ENCODE measurements at places on chromosomes 4 and X.
A peak's percentile ranks its signal among the peaks of the same experiment; 100 is the strongest.

DNA sequence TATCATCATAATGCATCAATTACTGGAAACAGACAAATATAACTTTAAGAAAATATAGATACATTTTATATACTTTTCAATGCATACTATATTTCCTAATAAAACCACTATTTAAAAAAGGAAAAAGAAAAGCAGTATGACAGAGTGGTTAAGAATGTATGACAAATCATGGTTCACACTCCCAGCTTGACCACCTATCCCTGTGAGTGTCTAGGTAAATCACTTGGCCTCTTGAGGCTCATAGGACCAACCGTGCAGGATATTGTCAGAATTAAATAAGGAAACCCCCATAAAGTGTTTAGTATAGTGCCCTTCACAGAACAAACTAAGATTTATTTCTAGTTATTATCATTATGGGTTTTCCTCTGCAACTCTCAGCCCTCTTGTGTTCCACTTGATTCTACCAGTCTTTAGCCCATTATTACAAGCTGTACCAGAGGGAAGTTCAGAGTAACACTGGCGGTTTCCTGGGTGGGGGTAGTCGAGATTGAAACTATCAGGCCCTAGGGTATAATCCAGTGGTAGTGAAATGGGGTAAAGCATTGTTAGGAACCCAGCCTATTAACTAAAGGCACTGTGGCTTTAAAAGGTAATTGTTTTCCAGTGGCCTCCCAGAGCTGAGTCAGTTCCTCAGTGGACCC, 55.5 kb upstream of the PAK3 start:
- no peak for DNase-seq

DNA sequence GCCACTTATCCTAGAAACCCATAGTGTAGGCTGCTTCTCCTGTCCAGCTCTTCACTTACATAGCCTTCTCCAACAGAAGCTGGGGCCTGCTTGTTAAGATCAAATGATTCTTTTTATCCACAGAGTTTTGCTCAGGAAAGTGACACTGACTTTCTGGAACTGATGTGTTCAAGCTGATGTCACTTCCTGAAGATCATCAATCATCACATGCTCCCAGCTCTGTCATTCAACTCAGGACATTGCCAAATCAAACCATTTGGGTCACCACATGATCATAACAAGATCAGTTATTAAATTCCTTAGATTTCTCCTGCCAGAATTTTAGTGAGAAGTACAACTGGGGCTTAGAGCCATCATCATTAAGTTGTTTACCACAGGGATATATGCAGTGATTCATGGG, 39.4 kb downstream of the GLRA3 start:
- no peak for DNase-seq

GRCh38 chr4:119184128-119184527, 28.4 kb upstream of the USP53 start:
- DNase-seq = no peak

DNA sequence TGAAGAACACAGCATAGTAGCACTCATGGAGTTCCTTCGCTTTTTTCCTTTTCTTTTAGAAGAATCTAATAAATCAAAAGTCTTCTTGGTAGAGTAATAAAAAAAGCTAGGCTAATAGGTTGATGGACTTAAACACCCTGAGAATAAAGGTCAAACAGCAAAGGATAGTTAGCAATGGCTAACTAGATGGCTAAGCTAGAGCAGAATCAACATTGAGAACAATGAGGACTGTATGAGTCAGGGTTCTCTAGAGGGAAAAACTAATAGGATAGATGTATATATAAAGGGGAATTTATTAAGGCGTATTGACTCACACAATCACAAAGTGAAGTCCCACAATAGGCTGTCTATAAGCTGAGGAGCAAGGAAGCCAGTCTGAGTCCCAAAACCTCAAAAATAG, 550.9 kb downstream of the GLUD2 start:
- no peak for DNase-seq

GRCh38 chr4:123568936-123569335, 172.3 kb downstream of the SPRY1 start:
- DNase-seq = no peak

DNA sequence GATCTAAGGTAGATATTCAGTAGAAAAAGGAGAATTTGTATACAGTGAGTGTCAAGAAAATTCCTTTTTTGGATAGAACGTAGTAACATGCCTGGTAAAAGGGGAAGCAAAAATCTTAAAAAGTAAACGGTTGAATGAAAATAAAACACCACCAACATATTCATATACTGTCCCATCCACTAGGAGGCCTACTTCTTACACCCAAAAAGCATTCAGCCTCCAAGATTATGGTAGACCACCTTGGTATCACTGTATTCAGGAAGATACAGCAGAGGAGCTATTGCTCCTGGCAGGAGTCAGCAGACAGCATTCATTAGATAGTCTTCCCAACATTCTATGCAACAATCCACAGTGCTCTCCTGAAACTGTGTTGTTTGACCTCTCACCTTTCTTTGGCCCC, 274.6 kb upstream of the MAGEB2 start:
- no peak for DNase-seq

DNA sequence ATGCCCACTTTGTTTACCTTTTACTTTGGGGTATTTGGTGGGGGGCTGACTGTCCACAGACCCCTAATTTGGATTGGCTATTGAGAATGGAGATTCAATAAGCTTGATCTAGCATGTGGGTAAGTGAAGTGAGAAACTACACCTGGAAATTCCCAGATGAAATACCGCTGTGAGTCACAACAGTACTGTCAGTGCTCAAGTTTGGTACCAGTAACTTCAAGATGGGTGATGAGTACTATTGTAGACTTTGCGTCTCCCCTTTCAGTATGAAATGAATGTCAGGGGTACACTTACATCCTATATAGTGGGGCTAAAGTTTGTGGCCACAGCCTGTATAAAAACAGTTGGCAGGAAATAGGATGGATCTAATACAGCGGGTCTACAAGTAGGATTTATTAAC, 33.3 kb downstream of the HMGN5 start:
- DNase-seq = no peak

DNA sequence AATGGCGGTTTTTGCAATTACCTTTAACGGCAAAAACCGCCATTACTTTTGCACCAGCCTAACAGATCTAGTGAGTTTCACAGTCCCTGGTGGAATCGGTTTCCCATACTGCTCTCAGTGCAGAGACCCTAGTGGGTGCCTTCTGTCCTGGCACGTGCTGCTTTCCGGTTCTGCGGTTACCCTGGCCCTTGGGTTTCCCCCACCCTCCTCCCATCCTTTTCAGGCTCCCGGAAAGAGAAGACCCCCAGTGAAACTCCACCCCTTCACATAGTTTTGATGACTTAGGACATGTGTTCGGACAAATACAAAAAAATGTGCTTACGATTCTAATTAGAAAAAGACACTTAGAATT, 36.9 kb downstream of the NLGN3 start:
- DNase-seq = peak; percentile 34

- DNase-seq = no peak
Measured at GRCh38 chrX:102138064-102138463, 4.2 kb downstream of the TCEAL6 start.

DNA sequence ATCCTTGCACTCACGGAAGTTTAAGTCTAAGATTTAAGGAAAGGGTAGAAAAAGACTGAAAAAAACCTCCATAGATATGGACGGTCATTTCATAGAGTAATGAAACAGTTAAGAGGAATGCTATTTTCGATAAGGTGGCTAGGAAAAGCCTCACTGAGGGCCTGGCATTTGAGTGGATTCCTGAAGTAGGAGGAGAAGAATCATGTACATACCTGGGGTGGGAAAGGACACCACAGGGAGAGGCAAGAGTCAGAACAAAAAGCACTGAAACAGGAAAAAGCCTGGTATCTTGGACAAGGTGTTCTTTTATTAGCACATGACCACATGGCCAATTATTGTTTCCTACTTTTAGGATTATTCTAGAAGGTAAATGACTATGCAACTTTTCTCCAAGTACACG, 547.2 kb upstream of the DIPK2B start:
- DNase-seq = no peak

GRCh38 chr4:152697284-152698088, 17.7 kb upstream of the TMEM154 start:
- DNase-seq = no peak

GRCh38 chrX:119095936-119096335, 23.1 kb downstream of the CT47C1 start:
- no peak for DNase-seq

- no peak for DNase-seq
Measured at GRCh38 chr4:117699595-117699994, 334.7 kb upstream of the NDST3 start.

- DNase-seq = no peak
Measured at GRCh38 chr4:147823130-147823529, 91.2 kb downstream of the ARHGAP10 start.

DNA sequence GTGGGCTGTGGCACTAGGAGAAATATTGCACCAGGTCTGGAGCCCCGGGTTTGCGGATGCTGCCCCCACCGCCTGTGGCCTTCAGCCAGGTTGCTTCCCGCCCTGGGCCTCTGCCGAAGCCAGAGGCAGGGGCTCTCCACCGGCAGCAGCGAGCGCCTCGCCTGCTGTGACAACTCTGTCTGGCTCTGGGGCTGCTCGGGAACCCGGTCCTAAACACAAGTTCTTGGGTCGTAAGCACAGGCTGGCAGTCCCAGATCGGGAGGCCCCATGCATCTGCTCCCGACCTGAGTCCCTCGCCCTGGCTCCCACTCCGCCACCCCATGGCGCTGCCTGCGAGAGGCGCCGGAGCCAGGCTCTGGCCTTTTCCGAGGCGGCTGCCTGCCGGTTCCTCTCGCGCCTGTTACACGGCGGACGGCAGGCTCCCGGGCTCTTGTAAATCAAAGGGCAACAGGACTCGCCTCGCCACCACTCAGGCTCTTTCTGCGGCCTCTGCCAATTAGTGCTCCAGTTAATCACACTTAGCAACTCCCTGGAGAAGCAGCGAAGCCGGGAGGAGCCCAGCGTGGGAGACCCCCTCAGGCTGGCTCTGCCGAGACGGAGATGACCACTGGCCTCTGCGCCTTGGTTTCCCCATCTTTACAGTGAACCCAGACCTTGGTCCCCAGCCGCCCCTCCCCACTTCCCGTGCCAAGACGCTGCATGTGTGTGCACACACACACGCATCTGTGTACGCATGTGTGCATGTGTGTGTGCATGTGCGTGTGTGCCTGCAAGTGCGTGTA, 109.2 kb downstream of the DCTD start:
- no peak for DNase-seq

DNA sequence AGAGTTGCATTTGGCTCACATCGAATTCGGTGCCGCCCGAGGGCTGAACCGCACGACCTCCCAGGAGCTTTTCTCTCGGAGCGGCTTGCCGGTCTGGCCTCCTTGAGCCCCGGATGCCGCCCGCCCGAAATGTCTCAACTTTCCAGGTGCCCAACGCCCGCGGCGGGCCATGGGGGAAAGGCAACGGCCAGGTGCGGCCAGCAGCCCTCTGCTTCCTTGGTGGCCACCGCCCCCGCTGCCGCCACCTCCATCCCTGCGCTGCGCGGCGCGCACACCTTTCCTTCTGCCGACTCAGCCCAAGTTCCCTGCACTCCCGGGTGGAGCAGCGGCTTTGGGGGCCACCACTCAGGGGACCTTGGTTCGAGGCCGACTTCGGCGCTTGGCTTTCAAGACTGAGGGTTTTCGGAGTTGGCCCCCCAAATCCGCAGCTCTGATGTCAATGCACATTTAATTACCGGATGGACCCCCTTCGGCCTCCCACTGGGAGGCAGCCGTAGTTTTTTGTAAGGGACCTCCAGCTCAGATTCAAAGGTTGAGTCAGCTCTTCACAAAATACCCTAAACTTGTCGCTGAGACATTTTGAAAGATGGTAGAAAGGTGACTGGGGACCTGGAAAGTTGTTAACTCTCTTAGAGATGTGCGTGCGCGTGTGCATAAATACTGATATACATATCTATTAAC, 1.1 kb downstream of the AFF2 start:
- DNase-seq = no peak

DNA sequence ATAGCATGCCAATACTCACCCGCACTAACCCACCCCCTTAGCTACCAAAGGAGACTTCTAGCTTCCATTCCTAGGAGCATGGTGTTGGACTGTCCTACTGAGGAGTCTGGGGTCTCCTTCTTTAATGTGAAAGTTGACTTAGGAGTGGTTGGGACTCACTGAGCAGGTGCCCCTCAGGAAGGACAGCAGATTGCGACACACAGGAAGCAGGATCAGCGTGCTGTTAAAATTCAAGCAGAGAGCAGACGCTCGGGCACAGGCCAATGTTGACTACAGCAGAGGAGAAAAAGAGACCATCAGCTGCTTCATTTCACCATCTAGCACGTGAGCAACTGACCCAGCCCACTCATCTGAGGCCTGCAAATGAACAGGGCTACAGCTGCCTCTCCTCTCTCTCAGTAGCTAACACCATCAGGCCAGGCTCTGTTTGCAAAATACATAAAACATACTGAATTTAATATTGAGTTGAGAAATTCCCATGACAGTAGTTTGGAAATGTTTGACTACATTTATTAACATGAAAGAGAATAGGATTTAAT, 10.8 kb downstream of the NOX1 start:
- no peak for DNase-seq

- no peak for DNase-seq
Measured at GRCh38 chr4:100913685-100914084, 395.9 kb upstream of the EMCN start.

DNA sequence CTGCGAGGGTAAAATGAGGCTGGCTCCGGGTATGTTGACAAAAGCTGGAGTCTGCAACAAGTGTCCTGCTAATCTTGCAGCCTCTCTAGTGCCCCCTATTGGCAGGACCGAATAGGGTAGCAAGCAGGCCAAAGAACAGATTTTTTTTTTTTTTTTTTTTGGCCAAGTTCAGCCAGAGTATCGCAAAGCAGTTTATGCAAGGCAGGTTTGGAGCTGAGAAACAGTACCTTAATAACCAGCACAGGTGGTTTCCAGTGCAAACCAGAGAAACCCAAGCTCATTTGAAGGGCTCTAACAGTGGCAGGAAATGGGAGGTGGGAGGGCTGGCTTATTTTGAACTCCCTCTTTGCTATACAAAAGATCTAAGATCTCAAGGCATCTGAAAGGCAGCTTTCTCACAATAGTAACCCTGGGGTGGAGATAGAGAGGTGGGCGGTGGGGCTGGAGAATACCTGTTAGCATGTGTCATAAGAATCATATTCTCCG, 38.2 kb upstream of the OCIAD2 start:
- peak; percentile 25 for DNase-seq

DNA sequence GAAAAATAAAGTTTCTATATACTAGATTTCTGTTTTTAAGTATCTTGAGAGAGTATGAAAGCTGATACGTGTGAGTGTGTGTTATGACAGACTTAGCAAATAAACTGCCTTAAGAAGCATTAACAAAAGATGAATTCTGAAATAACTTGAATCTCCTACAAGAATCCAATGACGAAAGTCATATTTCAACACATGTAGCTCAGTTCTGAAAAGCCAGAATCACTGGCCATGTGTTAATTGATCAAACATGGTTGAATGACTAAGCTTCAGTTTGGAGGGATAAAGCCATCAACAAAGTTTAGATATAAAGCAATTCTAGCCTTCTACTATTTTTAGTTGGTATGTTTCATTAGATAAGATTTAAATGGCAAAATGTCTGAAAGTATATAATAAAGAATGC, 88.5 kb upstream of the ETNPPL start:
- no peak for DNase-seq
